ENCODE measurements at places on chromosomes 3 and 15.

GRCh38 chr3:192831111-192831644 is 86.5 kb downstream of the MB21D2 start:
- no peak for DNase-seq

DNA sequence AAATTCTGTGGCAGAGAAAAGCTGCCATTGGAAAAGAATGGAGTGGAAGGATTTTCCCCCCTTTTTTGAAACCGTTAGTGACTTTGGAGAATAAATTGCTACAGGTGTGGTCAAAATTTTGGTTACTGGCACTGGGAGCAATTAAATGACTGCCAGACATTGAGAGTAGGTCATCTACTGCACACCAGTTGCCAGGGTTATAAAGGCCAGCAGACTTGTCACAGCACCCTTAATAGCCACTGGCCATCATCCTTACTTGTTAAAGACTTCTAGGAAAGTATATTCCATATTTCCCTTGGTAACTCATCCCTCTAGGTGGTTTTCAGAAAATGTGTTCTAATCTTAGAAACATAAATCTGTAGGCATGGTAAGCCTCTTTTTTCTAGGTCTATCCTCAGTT is 8.0 kb downstream of the PIK3CA start:
- DNase-seq, result no peak

DNA sequence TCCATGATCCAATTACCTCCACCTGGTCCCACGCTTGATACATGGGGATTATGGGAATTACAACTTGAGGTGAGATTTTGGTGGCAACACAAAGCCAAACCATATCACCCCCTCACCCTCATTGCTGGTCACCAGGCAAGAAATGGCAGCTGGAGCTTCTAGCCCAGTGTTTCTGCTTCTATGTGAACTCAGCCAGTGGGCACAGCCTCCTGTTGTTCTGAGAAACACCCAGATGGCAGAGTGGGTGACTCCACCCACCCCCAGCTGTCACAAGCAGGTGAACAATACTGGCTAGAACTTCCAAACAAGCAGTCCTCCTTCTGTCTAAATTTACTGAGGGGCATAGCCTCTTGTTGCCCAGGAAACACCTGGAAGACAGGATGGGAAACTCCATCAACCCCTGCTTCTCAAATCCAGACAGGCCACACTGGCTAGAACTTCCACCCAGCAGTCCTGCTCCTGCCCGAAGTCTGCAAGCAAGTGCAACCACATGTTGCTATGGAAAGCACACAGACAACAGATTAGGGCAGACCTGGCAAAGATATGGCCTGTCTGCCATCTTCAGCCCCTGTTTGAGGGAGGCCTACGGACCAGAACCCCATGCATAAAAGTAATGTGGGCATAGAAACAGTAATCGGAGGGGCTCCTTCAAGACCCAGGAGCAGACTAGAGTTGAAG is 114.1 kb downstream of the DTWD1 start:
- DNase-seq, result no peak

DNA sequence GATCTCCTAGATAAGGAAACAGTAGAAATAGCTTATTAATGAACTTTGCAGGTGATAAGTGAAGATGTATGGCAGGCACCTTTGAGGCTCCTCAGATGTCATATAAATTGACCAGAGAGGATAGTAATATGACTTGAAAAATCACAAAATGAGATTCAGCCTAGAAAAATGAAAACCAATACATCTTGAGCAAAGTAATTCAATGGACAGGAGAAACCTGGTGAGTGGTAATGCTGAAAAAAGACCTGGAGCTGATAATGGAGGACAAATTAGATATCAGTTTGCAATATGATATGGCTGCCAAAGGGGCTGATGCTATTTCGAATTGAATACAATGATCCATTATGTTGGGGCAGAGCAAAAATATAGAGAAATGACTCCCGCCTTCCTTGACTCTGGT is 103.9 kb downstream of the LSAMP start:
- DNase-seq, result no peak

DNA sequence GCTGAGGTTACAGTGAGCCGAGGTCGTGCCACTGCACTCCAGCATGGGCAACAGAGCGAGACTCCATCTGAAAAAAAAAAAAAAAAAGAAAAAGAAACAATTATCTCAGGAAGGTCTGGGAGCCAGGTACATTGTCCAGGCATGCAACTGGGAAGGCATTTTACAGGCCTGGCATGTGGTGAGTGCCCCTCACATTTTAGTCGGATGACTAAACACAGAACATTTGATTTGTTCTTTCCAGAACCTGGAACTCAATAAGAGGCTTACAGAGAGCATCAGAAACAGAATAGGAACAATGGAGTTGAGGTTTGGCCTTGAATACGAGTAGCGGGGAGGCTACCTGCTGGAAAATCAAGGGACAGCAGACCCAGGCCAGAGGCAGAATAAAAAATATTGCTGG is 33.7 kb upstream of the IGF1R start:
- no peak for DNase-seq

- DNase-seq, result no peak
Measured at GRCh38 chr15:90234096-90234988, at the start of gene GDPGP1. TSS of gene GDPGP1 (plus strand) at chr15:90234209. CDS start at chr15:90240909, 6,700 bp downstream.

GRCh38 chr15:99149366-99149765 is 44.5 kb downstream of the SYNM start:
- no peak for DNase-seq

GRCh38 chr3:36814776-36815175 is 50.4 kb upstream of the DCLK3 start:
- no peak for DNase-seq

- no peak for DNase-seq
Measured at GRCh38 chr3:180974286-180974685, 15.2 kb downstream of the DNAJC19 start.

GRCh38 chr3:20103731-20104130 is 63.5 kb downstream of the KAT2B start:
- no peak for DNase-seq

DNA sequence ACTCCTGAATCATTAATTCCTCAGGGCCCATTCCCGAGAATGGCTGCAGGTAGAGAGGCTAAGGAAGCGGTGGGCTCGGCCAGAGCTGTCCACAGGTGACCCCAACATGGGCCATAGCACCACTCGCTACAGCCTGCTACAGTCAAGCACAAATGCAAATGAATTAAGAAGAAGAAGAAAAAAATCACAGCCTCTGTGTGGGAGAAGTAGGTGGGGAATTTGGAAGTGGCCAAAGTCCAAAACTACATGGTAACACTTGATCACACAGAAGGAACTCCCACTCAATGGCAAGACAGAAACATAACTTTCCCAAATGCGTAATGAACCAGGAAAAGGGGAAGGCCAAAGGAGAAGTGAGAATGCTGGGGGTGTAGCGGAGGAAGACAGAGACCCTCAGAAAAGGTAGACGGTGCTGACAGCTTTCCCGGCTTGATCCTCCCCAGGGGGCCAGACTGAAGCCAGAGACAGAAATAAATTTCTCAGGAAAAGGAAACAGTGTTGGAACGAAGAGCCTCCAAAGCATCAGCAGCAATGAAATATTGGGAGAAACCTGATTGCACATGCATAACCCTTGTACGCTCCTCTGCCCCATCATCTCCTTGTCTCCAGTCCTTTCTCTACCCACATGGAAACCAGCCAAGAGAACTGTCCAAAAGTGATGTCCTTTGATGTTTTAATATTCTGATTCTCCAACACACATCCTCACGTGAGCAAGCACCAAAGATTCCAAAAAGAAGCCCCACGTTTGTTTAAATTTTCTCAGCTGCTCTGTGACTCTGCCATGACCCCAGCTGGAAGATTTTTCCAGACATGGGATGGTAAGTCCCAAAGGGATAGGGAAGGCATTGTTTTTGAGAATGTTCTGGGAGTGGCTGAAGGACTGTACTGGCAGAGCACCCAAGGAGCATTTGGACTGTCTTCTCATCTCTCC is 107.6 kb downstream of the OXNAD1 start:
- DNase-seq, result no peak

DNA sequence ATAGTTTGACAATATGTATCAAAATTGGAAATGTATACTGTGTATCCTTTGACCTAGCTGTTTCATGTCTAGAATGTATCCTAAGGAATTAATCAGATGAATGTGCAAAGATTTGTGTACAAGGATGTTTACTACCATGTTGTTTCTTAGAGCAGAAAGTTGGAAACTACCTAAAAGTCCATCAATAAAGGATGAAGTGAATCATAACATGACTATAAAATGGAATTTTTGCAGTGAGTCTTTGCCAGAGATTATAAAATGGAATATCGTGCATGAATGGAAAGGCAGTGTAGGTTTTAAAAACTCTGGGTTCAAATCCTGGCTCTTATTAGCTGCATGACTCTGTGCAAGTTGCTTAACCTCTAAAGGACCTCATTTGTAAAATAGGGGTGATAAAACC is 14.3 kb downstream of the POGLUT1 start:
- DNase-seq, result no peak

GRCh38 chr15:35450492-35450891 is 95.5 kb downstream of the DPH6 start:
- no peak for DNase-seq

GRCh38 chr15:28099555-28100140 is 533 bp upstream of the OCA2 start:
- DNase-seq, result no peak

DNA sequence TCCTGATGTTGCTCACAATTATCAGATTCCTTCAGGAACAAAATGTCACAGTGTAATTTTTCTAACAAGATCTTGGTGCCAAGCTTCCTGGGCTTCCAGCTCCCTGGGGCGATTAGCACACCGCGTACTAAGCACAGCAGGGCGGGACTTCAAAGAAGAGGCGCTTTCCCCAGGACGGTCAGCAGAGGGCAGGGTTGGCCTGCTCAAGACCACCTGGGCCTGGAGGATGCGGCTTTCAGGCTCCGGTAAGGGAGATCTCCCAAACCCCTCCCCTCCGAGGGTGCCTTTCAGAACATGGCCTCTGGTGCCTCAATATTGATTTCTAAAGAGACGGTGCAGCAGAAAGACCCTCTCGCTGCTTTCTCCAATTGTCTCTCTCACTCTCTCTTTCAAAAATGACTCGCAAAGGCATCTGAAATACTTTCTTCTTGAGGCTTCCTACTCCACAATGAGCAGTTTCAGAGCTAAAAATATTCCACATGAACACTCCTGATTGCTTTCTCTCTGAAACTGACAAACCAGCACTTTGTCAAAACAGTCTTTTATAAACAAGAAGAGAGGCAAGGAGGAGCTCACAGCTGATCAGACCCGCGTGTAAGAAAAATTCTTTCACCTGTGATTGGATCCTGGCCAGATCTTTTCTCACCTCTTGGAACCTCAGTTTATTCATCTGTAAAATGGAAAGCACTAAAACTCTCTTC is 154.0 kb downstream of the ADAMTS9 start:
- peak; percentile 66 for DNase-seq

- DNase-seq, result no peak
Measured at GRCh38 chr3:133256787-133257483, 142.9 kb upstream of the BFSP2 start.

DNA sequence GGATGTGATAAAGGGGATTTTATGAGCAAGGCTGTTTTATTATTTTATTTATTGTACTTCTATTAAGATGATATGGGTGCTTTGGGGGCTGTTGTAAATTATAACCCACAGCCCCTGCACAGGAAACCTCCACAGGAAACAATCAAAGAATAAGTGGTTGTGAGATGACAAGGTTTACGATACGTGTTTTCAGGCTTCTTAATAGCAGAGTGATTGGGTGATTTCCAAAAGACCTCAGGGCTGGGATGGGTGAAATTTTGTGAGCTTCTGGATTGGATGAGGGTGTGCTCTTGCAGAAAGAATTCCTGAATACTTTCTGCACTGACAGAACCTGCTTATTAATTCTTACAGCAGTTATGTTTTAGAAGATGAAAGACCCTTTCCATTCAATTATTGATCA is 21.4 kb downstream of the CHL1 start:
- no peak for DNase-seq

GRCh38 chr3:148230473-148230872 is 467.2 kb upstream of the AGTR1 start:
- DNase-seq, result no peak

GRCh38 chr3:133853063-133853924 is 42.4 kb downstream of the RAB6B start:
- DNase-seq, result no peak

DNA sequence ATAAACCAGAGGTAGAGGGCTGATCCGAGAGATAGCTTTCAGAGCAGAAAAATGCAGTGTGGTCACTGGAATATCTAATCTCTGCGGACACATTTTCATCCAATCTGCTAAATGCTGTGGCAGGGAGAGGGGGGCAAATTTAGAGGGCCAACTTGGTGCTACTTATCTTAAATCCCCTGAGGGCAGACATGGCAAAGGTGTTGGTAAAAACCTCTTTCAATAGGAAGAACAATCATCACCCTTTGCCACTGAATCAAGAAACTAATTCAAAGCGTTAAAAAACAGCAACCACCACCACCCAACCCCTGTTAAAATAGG is 152.9 kb downstream of the MECOM start:
- peak; percentile 61 for DNase-seq

- DNase-seq, result no peak
Measured at GRCh38 chr15:79872358-79873017, 24.3 kb downstream of the MTHFS start.

DNA sequence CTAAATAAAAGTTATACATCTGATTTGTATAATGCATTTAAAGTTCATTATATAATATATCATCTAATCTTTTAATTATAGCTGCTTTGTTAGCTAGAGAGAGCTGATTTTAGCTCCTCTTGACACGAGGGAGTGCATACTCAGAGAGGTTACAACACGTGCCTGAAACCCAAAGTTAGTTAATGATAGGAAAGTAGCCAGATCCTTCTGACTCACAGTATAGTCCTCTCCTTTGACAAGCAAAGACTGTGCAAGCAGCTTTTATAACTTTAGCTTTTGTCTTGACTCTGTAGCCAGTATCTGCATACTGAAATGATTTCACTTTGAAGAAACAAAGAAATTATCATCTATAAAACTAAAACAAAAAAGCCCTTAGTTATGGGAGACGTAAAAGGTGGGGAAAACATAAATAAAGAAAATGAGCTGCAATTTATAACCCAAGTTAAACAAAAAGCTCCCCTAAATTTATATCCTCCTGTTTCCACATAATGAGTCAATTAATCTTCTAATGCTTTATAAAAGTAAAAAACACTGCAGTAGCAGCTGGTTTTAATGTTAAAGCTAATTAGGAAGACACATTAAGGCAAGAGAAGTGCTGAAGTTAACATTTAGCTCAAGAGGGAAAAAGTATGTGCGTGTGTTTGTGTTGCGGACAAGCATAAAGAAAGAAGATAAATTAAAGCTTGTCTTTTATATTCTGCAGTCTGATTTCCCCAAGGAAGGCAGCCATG is 13.1 kb downstream of the GABRR3 start:
- no peak for DNase-seq

DNA sequence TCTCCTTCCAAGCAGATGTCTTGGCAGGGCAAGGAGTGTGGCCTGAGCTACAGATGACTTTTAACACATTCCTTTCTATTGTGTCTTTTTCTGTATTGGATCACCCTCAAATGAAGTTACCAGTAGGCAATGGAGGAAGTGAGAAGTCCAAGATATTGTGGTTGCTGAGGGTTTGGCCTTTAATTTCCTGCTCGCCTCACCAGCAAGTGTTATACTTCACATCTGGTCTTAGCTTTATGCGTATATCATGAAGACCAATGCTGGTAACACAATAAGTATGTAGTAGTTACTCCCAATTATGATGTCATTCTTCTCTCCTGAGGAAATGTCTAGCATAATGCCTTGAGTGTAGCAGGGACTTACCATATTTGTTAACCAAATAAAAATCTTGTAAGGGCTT is 179.9 kb downstream of the ZIC1 start:
- DNase-seq, result no peak
